Omental fat pad (tissue), 4 donors: ENCODE measurements at places on chromosomes 7 and 10. TPM values are rescaled to one million over a fixed set of nuclear protein-coding genes. Genes with fewer than 3 reads are reported as not detected.
A peak's percentile ranks its signal among the peaks of the same experiment; 100 is the strongest.

The CPA4 gene
- total RNA-seq: not detected

DNA sequence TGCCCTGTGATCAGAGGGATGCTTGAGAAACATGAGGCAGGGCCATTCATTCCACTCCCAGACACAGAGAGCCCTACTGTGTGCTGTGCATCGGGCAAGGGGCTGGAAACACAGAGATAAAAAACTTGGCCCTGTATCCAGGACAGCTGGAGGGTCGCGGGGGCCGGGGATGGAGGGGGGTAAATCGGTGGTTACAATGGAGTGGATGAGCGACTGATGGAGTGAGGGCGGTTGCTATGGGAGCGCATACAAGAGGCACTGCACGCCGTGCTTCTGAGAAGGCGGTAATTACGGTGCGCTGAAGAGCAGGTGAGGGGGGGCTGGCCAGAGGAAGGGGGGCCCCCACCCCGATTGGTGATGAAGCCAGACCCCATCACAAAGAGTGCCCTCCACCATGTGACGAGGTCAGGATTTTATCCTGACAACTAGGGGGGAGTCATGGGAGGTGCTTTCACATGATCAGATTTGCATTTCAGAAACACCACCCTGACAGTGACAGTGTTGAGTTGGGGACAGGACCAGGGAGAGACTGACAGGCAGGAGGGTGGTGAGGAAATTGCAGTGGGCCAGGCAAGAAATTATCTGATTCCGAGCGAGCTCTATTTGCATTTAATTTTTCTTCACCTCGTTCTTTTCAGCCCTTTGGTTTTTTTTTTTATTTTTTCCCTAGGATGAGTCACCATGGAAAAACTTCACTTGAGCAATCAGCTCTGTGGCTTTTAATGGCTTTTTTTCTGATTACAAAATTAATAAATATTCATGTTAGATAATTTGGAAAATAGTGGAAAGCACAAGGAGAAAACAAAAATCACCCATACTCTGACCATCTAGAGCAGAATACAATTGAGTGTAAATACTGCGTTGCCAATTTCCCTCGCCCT, 7.8 kb downstream of the CPA5 start:
- no peak for DNase-seq

GRCh38 chr7:26140380-26140779, 11.6 kb upstream of the NFE2L3 start:
- no peak for DNase-seq

GRCh38 chr10:124870854-124871425, 69.3 kb downstream of the ABRAXAS2 start:
- DNase-seq: no peak

GRCh38 chr10:119449760-119450461, 92.6 kb downstream of the RGS10 start:
- no peak for DNase-seq

DNA sequence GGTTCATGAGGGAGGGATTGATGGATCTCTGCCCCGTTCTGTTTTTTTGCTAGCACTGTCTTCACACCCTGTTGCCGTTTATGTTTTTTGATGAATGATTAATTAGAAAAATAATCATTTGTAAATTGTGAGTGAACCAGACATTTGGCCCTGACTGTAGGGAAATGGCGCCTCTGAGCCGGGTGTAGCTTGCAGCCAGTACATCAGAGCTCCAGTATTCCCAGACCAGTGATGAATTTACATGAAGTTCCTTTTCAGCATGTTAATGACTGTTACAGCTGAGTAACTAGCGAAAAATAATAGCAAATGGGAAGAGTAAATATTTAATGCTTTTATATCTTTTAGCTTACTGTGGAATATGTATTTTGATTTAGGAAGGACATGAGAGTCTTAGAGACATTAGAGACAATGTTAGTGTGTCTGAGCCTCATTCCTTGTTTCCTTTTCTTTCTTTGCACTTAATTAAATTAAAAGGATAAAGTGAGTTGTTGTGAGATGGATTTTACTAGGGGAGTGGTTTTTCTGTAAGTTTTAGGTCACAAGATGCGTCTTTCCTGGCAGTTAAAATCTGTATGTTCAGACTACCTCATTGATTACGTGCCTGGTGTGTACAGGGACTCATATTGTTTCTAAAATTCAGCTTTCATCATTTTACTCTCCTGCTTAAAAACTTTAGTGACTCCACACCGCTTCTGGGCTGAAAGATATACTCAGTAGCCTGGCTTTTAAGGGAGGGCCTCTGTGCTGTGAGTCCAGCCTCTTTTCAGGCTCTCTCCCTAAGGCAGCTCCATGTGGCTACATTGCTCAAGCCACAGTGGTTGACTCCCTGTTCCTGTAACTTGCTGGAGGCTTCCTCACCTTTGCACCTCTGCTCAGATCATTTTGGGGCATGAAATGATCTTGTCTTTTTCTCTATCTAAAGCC, 86.4 kb downstream of the AUTS2 start:
- no peak for DNase-seq

The FAM180A gene
- 1.9 TPM for total RNA-seq

GRCh38 chr7:29285444-29285793, 90.8 kb downstream of the CHN2 start:
- no peak for DNase-seq

DNA sequence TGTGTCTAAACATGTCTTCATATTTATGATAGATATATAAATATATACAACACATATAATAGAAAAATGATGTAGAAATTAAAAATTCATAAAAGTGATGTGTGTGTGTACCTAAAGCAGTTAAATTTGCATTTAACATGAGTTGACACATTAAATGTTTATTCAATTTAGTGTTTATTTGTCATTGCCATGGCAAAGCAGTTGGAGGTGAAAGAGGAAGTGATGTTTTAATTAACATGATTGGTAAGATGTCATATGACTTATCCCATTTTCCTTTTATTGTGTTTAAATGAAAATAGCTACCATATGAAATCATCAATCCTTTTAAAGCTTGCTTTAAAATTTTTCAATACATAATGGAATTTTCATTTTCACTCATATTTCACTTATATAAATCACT, 452.6 kb downstream of the SUGCT start:
- DNase-seq: no peak

- no peak for DNase-seq
Measured at GRCh38 chr7:100546129-100546925, 7.3 kb downstream of the AGFG2 start.

- no peak for DNase-seq
Measured at GRCh38 chr7:516216-516605, 3.4 kb downstream of the PDGFA start.

DNA sequence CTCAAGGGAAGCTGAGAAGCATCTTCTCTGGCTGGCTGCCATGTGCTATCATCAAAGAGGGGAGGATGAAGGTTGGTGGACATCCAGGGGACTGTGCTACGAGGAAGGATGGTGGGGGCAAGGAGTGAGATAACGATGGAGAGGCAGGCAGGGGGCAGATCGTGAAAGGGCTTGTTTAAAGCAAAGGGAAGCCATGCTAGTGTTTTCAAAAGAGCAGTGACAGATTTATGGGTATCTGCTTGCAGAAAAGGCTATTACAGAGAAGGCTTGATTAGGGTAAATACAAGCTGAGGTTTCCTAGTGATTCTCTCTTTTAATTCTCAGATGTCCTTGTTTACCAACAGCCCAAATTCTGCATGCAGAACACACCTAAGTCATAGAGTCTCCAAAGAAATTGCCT, 88.9 kb upstream of the MKX start:
- no peak for DNase-seq

- DNase-seq: no peak
Measured at GRCh38 chr7:30931929-30932540, 20.4 kb downstream of the AQP1 start.

GRCh38 chr10:117174439-117175214, 22.7 kb upstream of the KCNK18 start:
- DNase-seq: peak; percentile 68

The TMEM229A gene
- total RNA-seq: not detected

GRCh38 chr7:140509789-140510188, 30.5 kb upstream of the MKRN1 start:
- DNase-seq: no peak

The TMEM196 gene
- total RNA-seq: not detected
